Effector CD8-positive, alpha-beta T cell (primary cell): ENCODE measurements at places on chromosomes 6 and 20.

DNA sequence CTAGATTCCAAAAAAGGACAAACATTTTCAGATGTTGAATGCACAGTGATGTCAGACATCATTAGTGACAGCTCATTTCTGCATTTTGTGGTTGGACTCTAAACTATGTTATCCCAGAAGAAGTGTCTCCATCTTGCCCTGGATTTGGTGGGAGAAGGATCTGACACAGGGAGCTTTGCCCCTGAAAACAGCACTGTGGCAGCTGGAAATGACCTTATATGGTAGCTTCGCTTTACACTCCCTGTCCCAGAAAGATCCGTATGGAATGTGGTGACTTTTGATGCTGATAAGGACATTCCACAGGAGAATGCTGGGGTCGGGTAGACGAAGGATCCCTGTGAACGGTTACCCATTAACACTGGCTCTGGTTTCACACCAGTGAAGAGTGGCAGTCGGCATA lies 87.2 kb upstream of the EDN1 start:
- DNase-seq, result no peak

DNA sequence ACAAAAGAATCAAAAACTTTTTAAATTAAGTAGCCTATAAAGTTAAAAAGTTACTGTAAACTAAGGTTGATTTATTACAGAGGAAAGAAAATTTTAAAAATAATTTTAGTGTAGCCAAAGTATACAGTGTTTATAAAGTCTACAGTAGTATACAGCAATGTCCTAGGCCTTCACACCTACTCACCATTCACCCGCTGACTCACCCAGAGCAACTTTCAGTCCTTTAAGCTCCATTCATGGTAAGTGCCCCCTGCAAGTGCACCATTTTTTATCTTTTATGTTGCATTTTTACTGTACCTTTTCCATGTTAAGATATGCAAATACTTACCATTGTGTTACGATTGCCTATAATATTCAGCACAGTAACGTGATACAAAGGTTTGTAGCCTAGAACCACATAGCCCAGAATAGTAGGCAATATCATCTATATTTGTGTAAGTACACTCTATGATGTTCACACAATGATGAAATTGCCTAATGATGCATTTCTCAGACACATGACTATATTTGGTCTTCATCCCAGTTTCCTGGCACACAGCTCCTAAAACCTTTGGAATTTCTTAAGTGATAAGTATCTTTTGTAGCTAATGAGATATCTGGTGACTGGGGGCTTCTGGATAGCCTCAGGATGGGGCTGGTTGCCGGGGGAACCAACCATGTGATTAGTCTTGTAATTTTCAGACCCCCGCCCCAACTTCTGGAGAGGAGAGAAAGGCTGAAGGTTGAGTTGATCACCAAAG lies 111.0 kb downstream of the MRPL14 start:
- DNase-seq, result no peak

DNA sequence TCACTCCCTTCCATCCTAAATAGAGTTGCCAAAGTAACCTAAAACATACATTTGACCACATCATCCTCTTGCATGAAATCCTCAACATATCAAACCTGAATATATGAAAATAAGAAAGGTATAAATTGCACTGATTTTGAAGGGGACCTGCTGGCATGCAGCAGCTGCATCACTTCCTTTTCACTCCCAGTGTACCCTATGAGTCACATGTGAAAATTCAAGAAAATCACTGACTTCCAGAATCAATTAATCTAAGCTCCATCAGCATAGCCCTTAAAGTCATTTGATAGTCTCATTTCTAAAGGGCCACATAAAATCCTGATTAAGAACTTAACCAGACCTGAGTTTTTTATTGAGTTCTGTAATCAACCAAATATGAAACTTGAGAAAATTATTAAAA lies 24.3 kb downstream of the SNX14 start:
- DNase-seq, result no peak

- DNase-seq, result no peak
These were observed 23.8 kb downstream of the PCNA start for GRCh38 chr20:5095931-5096330.

GRCh38 chr20:4998160-4998651 lies 3.1 kb downstream of the SLC23A2 start:
- DNase-seq, result no peak

DNA sequence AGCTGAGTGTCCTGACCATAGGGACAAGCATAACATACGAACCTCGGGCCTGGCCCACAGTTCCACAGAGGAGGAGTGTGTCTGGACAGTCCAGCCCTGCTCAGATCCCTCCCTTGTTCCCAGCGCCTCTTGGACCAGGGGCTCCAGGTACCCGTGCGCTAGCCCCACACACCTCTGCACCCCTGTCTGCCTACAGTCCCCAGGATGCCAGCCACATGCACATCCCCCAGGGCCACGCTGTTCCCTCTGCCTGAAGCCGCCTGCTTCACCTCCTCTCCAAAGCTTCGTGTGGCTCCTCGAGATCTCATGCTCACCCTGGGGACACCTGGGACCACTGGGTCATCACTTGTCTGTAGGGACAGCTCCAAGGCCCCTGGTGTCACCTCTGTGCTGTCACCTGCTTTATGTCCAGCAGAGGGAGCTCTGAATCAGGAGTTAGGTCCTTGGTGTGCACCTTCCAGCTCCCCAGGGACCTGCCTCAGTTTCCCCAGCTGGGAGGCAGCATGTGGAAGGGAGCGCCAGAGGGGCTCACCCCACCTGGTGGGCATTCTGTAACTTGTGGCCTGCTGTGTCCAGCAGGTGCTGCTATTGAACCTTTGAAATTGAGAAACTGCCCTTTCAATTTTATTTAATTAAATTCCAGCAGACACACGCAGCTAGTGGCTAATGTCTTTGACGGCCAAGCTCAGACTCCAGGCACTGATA lies 7.3 kb upstream of the YTHDF1 start:
- DNase-seq, result peak; percentile 27

DNA sequence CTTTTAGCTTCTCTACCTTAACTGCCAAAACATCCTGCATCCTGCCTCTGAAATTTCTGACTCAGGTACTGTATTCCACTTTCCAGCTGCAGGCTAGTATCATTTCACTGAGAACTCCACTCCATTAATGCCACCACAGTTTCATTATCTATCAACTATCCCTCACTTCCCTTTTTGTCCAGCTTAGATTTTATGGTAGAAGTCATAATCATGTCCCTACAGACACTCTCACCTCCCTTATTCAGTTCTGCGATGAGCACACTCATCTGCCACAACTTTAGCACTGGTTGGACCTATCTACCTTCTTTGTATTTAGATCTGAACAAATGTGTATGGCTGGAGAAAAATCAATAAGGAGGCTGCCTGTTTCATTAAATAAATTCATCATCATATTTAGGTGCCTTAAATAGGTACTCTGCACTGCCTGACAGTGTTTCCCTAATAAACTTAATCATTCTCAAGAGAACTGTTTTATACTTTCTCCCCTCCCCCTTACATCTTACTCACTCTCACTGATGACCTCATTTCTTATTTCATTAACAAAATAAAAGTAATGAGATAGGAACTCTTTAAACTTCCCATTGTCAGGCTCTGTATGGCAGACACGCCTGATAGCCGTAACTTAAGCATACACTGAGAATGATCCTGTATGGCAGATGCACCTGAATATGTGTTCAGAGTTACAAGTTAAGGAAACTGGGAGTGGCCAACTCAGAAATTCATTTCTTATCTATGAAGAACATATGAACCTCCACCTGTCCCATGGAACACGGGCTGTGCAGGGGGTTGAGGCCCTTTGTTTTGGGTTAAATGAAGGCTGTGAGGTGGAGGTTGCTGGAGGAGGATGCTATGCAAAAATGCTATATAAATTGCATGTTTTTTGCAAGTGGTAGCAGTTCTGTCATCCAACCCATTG lies 95.3 kb upstream of the MAN1A1 start:
- DNase-seq, result no peak

DNA sequence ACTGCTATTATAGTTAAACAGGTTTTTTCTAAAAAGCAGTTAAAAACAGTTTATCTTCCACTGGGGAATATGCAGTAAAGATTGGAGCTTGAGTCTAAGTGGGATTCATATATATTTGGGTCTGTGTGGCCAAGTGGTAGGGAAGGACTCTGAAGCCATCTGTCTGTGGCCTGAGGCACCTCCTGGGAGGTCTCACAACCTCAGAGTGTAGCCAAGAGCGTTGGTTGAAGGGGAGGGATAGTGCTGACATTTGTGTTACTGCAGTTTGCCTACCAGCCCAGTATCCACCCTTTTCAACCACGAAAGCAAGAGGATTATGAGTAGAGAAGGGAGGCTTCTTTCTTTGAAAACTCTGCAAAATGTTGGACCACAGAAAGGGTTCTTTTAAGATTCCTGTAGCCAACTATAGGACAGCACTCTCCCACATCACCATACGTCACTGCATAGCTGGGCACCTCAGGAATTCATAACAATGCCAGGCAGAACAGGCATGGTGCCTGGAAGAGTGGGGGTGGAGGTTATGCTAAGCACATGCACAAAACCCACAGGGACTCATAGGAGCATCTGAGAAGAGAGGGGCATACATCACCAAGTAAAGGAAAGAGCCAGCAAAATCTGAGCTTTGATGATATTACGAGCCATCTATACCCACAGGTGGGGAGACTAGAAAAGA lies 90.5 kb upstream of the HEY2 start:
- no peak for DNase-seq

- DNase-seq, result no peak
These were observed 183.3 kb downstream of the EDN1 start for GRCh38 chr6:12473494-12473893.

DNA sequence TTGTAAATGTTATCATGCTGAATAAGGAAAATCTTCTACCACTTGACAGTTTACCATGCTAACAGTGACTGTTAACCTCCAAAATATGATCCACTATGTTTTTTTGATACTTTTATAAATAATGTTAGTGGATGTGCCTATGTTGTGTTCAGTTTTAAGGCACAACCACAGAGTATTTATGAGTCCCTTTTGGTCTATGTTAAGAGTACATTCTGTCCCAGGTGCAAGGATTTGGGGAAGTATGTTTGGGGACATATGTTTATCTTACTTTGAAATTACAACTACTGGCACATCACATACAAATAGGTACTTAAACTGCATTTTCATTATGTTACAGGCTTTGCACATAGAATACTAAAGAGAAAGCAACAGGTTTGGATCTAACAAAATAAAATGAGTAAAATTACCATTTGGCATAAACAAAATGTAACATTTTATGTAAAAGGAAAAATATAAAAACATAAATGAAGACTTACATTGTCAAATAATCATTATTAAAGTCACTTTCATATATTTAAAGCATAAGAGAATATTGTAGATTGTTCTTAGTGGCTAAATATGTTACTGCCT lies 71.2 kb downstream of the SESN1 start:
- DNase-seq, result no peak

DNA sequence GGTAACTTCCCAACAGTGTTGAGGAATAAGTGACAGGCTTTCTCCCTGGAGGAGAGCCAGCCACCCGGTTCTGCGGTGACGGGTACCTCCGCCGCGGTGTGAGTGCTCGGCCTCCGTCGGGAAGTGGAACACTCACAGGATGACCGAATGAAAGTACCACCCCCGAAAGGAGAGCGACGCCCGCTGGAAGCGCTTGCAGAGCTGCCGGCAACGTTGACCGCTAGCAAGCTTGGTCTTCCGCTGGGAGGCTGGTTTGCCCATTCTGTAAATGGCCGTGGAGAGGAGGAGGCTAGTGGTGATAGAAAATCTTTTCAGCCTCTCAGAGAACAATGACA lies 614 bp upstream of the TMEM242 start:
- DNase-seq, result no peak

GRCh38 chr6:89348372-89348771 lies 4.2 kb downstream of the UBE2J1 start:
- no peak for DNase-seq

GRCh38 chr6:32402812-32403211 lies 4.2 kb downstream of the BTNL2 start:
- DNase-seq, result no peak

DNA sequence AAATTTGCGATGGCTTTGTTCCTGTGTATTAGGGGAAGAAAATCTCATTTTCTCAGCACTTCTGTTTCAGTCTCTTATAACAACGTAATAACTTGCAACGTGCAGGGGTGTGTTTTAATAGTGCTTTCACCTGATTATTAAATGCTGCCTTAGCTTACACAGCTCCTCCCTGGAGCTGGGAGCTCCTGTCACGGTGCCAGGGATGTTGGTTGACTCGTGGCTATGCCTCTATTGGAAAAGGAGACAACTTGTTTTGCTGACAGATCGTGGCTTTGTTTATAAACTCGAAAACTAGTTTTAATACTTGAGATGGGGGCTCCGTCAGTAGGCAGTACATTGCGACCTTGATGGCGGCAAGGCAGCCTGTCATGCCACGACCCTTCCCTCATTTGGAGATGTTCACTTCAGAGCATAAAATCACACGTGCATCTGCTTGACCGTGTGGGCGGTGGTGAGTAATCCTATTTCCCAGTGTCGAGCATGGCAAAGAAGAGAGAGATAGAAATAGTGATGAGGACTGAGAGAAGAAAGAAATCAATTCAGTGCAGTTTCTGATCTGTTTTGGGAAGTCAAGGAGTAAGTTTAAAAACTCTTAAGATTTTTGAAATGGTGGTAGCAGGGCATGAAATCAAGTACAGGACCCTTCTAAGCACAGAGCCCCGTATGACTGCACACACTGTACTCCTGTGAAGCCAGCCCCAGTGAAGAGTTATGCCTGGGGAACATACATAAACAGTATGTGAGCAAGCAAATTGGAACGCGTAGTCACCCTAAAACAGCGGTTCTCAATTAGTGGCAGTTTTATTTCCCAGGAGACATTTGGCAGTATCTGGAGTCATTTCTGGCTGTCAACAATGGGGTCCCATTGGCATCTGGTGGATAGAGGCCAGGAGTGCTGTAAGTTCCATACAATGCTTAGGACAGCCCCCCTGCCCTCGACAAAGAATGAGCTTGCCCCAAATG lies 147.2 kb downstream of the DOK5 start:
- DNase-seq, result no peak

DNA sequence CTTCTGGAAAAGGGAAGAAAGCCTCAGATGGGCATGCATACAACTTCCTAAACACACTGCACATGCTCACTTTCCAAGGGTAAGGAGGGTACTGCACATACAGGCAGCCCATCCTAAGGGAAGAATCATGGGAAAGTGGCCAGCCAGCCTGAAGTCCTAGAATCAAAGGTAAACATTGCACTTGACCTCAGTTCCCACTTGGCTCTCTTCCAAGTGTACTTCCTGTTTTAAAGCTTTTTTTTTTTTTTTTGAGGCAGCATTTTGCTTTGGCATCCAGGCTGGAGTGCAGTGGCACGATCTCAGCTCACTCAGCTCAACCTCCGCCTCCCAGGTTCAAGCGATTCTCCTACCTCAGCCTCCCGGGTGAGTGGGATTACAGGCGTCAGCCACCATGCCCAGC lies 225.3 kb upstream of the EPHA7 start:
- no peak for DNase-seq
